ENCODE measurements at places on chromosomes 1 and 21.

GRCh38 chr1:115448282-115449044 lies 110.4 kb upstream of the NGF start:
- no peak for DNase-seq

DNA sequence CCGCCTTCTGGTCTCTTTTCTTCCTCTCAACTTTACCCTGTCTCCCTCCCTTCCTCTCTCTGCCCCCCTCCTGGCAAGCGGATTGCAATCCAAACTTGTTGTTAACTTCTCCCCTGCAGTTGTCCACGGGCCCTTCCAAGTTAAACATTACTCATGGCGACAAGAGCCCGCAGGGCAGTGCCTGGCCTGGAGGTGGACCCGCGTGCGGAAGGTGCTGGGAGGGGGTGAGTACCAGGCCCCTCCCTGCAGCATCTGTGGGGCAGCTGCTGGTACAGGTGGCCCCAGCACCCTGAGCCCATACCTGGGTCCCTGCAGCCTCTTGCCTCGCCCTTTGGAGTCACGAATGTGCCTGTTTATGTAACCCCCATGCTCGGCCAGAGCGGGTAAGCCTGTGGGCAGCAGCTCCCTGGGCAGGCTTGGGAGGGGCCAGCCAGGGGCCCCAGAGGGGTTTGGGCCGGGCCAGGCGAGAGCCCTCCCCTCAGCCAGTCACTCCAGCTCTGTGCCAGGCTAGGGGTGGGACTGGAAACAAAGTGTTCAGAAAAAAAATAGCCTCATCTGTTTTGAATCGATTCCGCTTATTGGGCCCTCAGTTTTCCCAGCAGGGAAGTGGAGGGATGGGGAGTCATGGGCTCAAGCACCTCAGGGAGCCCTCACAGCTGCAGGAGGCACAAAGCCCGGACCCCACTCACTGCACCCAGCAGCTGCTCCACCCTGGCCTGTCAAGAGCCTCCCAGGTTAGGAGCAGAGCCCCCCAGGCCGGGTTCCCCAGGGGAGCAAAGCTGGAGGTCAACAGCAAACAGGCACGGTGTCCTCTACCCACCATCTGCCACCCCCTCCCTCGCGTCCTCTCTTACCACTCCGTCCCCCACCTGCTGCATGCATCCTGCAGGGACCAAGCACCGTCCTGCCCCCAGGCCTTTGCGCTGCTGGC lies 14.0 kb upstream of the FAAP20 start:
- DNase-seq: no peak

DNA sequence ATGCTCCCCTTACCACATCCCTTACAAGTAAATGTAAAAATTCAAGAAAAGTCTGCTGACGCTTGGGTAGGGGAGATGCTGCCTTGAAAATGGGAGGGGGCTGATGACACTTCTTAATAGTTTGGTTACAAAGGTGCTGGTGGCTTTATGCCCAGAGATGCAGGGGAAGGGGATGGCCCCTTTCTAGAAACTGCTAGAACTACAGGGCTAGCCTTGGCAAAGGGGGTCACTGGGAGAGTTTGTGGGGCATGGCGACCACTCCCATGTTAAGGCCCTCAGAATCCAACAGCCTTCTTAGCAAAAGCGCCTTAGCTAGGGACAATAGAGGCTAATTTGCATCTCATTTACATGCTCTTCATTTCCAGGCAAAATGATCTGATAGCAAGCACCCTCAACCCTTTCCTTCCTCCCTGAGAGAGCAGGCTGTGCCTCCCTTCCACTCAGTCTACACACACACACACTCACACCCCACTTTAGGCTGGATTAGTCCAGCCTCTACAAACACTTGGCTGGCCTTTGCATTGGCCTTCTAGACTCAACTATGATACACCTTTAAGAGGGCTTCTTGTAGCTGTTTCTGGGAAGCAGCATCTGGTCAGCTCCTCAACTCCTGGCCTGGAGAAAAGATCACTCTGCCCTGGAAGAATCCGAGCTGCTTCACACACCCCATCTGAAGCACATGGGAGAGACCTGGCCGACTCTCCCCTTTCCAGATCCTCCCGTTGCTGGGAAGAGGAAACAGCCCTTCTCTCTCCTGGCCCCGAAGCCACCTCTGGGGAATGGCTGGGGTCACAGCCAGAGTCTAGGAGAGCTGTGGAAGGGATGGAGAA lies 1.7 kb downstream of the SEMA6C start:
- DNase-seq: no peak

GRCh38 chr21:34520764-34521508 lies 8.9 kb upstream of the KCNE1 start:
- no peak for DNase-seq

DNA sequence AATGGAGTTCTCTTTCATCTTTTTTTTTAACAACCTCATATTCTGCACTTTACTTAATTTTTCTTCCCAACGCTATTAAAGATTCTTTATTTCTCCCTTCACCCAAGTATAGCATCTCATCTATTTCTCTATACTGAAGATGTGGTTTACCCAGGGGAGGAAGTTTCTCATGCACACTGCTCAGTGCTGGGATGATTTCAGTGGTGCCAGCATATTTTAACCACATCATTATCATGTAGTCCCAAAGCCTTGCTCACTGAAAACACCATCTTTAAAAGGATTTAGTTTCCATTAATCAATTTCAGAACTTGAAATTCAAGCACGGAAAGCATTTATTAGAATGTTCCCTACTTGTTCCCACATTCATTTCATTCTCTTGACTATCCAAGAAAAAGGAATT lies 725.7 kb downstream of the USP25 start:
- no peak for DNase-seq

DNA sequence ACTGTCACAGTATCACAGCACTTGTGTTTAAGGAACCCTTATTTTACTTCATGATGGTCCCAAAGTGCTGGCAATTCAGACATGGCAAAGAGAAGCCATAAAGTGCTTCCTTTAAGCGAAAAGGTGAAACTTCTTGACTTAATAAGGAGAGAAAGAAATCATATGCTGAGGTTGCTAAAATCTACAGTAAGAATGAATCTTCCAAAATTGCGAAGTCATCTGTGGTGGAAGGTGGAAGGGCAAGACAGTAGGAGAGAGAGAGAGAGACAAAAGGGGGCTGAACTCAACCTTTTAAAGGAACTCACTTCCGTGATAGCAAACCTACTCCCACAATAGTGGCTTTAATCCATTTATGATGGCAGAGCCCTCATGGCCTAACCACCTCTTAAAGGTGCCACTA lies 19.3 kb upstream of the AADACL3 start:
- DNase-seq: no peak

GRCh38 chr1:178271471-178271870 lies 177.6 kb downstream of the RASAL2 start:
- DNase-seq: no peak

GRCh38 chr1:18047122-18047521 lies 60.5 kb upstream of the IGSF21 start:
- DNase-seq: no peak

DNA sequence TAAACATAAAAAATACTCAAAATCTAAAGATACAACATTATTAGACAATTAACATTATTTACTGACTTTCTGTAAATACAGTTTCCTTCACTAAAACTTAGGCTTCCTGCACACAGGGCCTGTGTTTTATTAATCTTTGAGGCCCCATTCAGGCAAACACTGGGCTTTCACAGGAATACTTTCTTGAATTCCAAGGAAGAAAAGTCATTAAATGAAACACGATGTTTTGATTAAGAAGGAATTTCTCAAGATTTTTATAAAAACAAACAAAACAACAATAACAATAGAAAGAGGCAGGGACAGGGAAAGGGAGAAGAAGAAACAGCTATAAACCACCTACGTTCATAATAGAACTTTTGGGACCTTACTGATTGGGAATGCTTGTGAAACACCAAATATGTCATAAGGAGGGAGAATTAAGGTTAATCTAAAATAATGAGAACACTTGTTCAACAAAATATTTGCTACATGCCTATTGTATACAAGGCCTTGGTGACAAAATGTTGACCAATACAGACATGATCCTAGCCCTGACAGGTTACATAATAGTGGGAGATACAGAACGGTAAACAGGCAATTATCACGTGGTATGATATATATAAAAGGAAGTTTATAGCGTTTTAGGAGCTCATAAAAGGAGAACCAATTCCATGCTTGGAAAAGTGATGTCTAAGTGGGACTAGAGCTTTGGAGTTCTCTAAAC lies 3.6 kb downstream of the DDAH1 start:
- no peak for DNase-seq

DNA sequence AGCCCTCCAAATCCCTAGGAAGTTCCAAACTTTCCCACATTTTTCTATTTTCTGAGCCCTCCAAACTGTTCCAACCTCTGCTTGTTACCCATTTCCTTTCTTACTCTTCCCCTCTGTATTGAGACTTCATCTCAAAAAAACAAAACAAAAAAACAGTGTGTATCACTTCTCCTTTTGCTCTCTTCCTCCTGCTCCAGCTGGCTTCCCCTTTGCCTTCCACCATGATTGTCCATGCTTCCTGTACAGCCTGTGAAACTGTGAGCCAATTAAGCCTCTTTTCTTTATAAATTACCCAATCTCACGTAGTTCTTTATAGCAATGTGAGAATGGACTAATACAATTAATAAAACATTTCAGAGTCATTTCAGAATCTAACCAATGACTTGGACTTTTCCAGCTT lies 69.6 kb upstream of the KRTAP19-8 start:
- no peak for DNase-seq

GRCh38 chr21:36325373-36326010 lies 5.5 kb downstream of the MORC3 start:
- DNase-seq: no peak

GRCh38 chr1:58412071-58412580 lies 134.4 kb downstream of the OMA1 start:
- no peak for DNase-seq

DNA sequence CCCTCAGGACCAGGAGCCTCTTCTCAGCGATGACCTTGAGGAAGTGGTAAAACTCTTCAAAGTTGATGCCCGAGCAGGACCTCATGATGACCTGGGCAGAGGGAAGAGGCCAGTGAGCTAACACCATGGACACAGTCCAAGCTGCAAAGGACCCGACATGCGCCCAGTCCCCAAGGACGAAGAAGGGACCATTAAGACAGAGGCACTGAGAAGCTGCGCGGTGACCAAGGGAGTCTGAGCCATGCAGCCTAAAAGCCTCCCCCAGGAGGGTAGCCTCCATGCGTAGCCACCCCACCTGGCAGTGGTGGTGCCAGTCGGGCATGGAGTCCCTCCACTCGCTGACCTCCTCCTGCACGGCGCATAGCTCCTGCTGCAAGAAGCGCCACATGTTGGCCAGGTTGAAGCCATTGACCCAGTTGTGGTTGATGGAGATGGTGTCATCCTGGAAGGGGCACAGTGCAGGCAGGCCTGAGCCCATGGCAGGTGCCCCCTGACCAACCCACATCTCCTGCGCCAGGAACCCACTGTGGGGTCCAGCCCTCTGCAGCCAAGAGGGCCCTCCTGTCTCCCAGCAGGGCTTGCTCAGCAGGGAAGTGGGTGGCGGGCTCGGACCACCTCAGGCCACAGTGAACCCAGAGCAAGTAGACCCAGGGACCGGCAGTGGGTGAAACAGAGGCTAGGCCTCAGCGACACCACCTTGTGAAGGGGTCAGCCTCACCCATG lies 2.4 kb downstream of the JMJD4 start:
- no peak for DNase-seq

DNA sequence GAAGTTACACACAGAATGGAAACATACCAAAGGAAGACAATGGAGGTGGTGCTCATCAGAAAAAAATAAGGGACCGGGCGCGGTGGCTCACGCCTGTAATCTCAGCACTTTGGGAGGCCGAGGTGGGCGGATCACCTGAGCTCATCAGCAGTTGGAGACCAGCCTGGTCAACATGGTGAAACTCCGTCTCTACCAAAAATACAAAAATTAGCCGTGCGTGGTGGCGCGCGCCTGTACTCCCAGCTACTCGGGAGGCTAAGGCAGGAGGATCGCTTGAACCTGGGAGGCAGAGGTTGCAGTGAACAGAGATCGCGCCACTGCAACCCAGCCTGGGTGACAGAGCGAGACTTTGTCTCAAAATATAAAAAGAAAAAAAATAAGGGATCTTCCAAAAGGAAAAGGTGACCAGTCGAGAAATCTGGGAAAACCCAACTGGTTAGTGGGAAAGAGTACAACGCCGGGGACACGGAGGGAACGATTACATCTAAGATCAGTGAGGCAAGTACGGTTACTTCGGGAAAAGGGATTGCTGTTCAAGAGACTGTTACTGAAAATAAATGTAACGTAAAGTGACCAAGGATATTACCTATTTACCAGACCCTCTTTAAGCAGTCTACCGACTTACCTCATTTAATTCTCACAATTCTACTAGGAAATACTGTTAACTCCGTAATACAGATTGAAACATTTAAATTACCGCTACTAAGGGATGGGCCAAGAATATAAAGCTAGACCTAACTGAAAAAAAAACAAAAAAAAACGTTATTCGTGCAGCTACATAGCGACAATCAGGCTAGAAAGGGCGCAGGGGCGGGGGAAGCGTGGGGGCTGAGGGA lies 822 bp downstream of the CCT3 start:
- no peak for DNase-seq

DNA sequence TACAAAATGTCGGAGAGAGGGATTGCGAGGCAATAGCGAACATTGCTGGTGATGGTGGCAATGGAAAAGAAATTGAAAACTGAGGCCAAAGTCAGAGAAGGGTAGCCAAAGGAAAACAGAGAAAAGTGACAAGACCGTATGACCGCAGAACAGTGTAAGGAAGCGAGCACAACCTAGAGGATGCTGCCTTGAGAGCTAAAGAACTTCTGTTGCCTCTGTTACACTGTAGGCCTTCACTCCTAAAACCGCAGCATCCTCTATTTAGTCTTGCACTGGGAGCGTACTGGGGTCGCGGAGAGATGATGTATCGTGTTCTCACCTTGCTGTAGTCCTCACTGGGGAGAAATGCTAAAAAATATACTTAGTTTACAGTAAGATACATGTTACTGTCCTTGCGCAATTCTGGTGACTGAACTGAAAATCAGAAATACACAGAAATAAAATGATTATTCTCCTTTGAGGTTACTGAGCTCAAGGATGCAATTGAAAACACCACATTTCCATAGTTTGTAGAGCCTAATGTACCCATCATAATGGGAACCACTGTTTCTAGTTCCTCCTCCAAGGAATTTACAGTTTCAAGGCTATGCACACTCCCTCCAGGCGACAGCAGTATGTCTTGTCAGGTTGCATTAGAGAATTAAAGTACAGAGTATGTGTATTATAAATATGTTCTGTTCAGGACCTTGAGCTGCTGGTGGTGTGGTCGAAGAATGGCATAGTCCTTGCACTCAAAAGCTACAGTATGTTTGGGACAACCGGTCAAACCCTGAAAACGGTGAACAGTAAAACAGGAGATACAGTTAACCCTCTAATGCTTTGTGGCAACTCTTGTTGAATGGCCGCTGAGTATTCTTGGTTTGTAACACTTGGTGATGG lies 1.3 kb downstream of the NEK7 start:
- no peak for DNase-seq

DNA sequence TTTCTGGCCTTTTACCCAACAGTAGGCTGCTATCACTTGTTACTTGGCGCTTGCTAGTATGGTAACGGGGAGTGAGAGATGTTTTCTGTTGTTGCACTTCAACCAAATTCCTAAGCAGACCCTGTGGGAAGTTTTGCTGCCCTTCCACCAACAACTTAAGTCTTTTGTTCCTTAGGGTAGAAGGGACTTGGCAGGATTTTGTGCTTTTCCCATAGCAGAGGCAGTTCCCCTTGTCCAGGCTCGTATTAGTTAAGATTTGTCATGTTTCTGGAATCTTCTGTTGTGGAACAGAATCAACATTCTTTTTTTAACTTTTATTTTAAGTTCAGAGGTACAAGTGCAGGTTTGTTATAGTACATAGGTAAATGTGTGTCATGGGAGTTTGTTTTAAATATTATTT lies 73.2 kb upstream of the SGIP1 start:
- DNase-seq: no peak
